ENCODE measurements at places on chromosomes 2 and 18.

- DNase-seq = no peak
Measured at GRCh38 chr2:211503856-211504255, 947.5 kb downstream of the CPS1 start.

DNA sequence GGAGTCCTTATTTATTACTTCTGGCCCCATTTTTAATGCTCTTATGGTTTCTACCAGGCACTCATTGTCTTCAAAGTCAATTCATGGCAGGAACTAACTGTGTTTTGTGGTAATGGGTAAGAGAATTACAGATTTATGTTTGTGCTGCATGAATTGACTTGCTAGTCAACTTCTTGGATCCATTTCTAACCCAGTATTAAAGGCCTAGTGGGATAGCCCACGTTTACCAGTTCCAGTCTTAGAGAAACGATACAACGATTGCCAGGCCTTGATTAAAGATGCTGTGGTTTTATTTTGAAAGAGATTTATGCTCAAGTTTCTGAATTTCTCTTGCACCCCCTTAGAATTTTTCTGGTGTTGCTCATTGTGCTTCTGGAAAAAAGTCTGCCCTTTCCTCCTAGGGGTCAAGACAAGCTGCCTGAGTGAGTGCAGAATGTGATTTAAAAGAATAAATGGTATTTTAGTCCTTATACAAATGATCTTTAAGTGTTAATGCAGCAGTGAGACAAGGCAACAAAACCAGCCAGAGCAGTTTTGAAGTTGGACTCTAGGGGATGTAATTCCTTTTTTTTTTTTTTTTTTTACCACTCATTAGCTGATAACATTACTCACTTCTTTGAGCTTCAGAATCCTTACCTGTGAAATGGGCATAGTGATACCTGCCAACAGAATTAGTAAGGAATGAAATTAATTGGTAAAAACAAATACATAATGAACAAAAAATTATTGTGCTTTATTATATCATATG, 101.5 kb downstream of the ARHGAP15 start:
- DNase-seq = no peak

- no peak for DNase-seq
Measured at GRCh38 chr2:134493797-134494196, 225.0 kb downstream of the TMEM163 start.

DNA sequence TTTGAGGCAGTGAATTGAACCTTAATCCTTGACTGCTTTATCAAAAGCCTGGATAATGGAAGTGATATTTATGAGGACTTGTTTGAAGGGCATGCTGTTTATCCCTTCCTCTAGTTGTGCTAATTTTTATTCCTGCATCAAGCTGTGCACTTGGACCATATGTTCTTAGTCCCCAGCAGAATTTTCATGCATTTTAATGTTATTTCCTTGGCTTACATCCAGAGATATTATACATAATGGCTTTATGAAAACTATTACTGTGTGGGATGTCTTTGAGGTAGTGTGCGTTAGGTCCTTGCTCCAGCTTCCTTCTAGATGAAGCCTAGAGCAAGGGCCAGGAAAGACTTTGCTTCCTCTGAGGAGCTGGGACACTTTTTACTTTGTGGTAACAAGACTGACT, 378.4 kb downstream of the LPIN1 start:
- DNase-seq = no peak

- DNase-seq = no peak
Measured at GRCh38 chr2:28927878-28928277, 33.4 kb downstream of the WDR43 start.

GRCh38 chr2:128477891-128478290, 159.2 kb upstream of the HS6ST1 start:
- DNase-seq = no peak

- no peak for DNase-seq
Measured at GRCh38 chr2:233164967-233165366, 86.5 kb upstream of the ATG16L1 start.

GRCh38 chr2:159998961-159999360, 63.5 kb downstream of the PLA2R1 start:
- no peak for DNase-seq

DNA sequence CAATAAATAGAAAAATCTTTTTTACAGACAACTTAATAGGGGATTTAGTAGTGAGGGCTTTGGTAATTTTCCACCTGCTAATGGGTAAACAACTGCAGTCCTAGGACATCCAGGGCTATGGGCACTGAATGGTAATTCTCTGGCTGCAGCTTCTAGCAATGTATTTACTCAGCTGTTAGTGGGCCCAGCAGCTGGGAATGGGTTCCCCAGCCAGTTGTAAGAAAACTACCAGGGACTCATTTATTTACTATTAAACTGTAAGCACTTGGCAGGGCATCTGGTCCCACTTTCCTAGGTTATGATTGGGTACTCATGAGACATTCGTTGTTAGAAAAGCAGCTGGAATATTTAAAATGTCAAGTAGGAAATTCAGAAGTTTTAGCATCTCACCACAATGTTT, 363.8 kb upstream of the TRIB2 start:
- no peak for DNase-seq

DNA sequence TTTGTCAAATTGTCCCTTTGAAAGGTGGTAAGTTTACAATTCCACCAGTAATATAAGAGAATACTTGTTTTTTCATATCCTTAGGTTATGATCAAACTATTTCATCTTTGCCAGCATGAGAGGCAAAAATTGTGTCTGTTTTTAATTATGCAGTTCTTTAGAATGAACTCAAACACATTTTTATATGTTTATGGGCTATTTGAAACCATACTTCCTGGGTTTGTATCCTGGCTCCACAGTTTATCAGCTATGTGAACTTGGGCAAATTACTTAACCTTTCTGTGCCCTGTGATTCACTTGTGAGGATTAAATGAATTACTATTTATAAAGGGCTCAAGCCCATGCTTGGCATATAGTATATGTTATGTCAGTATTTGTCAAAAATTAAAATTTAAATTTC, 109.4 kb downstream of the TANC1 start:
- no peak for DNase-seq

All from midbrain (tissue), 1 donor.